ENCODE measurements at places on chromosomes 7 and 10.

DNA sequence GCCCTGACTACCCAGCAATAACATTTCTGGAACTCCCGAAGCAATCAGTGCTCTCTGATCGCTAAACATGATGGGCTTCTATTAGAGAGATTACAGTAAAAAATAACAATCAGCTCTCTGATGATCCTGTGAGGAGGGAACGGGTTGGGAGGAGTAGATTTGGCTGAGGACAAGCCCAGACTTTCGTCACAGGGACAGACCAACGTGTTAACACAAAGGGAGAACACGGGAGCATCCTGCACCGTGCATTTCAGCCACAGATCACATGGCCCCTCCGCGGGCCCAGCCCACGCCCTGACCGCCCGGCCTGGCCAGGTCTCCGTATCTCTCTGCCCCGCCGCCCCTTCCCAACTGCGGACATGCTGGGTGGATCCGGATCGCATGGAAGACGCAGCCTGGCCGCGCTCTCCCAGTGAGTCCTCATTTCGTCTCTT lies 95.0 kb upstream of the AGBL3 start:
- DNase-seq: peak; percentile 93

DNA sequence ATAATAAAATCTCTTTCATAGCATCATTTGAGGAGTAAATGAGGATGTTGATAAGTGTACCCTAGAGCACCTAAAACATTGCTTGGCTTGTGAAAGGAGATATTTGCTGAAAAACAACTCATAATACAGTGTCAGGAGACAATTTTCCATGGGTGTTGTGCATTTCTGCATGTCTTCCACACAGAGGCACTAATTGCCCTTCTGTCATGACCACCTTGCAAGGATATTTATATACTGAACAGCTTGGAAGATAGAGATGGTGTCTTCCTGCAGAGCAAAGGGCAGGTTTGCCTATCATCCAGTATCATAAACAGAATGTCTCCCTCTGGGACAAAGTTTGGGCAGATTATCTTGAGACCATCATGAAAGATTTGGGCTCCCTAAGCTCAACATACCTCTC lies 495.2 kb upstream of the LRRN3 start:
- DNase-seq: no peak

DNA sequence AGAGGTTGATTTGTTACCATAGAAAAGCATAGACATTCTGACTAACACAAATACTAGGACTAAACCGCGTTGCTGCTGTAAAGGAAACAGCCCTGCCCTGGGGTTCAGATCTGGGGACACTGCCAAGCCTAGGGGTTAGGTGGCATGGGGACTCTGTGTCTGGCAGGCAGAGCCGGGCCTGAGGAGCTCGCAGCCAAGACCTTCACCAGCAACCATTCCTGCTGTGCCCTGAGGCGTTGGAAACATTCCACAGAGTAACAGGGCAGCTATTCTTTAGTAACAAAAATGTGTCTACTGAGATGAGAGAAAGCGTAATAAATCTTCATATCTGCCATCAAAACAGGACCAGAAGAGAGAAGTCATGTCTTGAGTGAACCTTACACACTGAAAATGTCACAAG lies 280.5 kb downstream of the POM121L12 start:
- peak; percentile 32 for DNase-seq

- DNase-seq: peak; percentile 21
Observed at GRCh38 chr7:119482209-119482608, 790.8 kb upstream of the KCND2 start.

- no peak for DNase-seq
Observed at GRCh38 chr7:87850836-87851593, 25.1 kb downstream of the SLC25A40 start.

DNA sequence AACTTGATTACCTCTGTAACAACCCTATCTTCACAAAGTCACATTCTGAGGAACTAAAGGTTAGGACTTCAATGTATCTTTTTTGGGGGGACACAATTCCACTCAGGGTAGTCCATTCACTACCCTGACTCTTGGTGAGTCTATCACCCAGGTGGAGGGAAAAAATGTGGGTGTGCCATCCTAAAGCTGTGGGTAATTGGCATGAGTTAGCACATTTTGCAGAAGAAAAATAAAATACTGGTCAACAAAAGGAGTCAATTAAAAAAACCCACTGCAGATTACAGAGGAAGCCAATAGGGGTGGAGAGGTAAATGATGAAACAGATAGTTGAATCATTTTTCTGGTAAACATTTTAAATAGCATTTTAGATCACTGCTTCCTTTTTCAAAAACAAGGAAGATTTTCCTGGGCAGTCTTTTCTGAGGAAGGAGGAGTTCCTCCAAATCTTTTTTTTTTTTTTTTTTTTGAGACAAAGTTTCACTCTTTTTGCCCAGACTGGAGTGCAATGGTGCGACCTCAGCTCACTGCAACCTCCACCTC lies 5.1 kb upstream of the BLVRA start:
- no peak for DNase-seq

- DNase-seq: no peak
Observed at GRCh38 chr10:824497-824896, 107.0 kb downstream of the LARP4B start.

- DNase-seq: no peak
Observed at GRCh38 chr10:78028438-78029268, 662 bp downstream of the POLR3A start.

GRCh38 chr10:18549105-18549504 lies 102.3 kb downstream of the NSUN6 start:
- no peak for DNase-seq

GRCh38 chr7:112226701-112227276 lies 20.3 kb downstream of the ZNF277 start:
- no peak for DNase-seq

Data from right hindlimb (tissue), 1 donor.